Progenitor cell of endocrine pancreas (in vitro differentiated cells): ENCODE measurements at places on chromosomes 5 and 9.

- no peaks in the 10 kb centered on the region for H3K27me3 ChIP-seq
- H3K4me1 ChIP-seq = peaks cover 5% of the 10 kb centered on the region
- no peak for DNase-seq
- H3K36me3 ChIP-seq = no peaks in the 10 kb centered on the region
- H3K4me3 ChIP-seq = no peak overlapping the region
Observed at GRCh38 chr5:98651715-98652114, 121.7 kb upstream of the RGMB start.

GRCh38 chr5:5421961-5422818 lies at the start of gene ICE1:
Gene ICE1, plus strand, starts transcription at chr5:5422677. Its CDS starts 239 bp downstream, at chr5:5422916.
- H3K4me1 ChIP-seq = peaks cover 26% of the 10 kb centered on the region
- peak within 1 kb of the TSS; percentile 98 for H3K27ac ChIP-seq
- H3K4me3 ChIP-seq = peak within 1 kb of the TSS; percentile 91
- no peaks in the 10 kb centered on the region for H3K36me3 ChIP-seq
- DNase-seq = peak; percentile 94
- H3K27me3 ChIP-seq = peaks cover 3% of the 10 kb centered on the region

GRCh38 chr9:86112057-86112456 lies 12.7 kb upstream of the GOLM1 start:
- no peak overlapping the region for H3K4me3 ChIP-seq
- H3K4me1 ChIP-seq = peaks cover 6% of the 10 kb centered on the region
- no peak overlapping the region for H3K27ac ChIP-seq
- H3K36me3 ChIP-seq = no peaks in the 10 kb centered on the region
- no peak for DNase-seq
- H3K27me3 ChIP-seq = peaks cover 25% of the 10 kb centered on the region

GRCh38 chr5:31193591-31194467 lies at the start of gene CDH6:
Gene CDH6, plus strand, starts transcription at chr5:31193686. Its CDS starts 73,788 bp downstream, at chr5:31267474.
- peak; percentile 56 for DNase-seq
- H3K4me1 ChIP-seq = peaks cover 37% of the 10 kb centered on the region
- H3K27me3 ChIP-seq = no peaks in the 10 kb centered on the region
- H3K36me3 ChIP-seq = no peaks in the 10 kb centered on the region
- peak within 1 kb of the TSS; percentile 95 for H3K4me3 ChIP-seq

DNA sequence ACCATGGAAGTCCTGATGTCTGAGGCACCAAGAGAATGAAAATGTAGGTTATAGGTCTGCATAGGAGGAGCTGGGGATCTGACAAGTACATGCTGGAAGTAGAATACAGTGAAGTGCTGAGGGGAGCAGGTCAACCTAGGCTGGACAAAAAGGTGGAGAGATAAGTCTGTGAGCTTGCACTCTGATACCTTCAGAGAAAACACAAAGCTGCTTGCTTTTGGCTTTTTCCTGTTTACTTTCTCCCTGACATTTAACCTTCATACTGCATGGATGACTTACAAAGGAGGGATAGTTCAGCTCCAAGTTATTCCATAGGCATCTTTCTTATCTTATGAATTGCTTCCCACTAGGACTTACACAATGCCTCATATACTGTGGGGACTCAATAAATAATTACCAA lies 256.7 kb upstream of the NREP start:
- H3K36me3 ChIP-seq = no peaks in the 10 kb centered on the region
- DNase-seq = no peak
- H3K4me1 ChIP-seq = peaks cover 13% of the 10 kb centered on the region
- no peak overlapping the region for H3K27ac ChIP-seq
- H3K4me3 ChIP-seq = no peak overlapping the region

- H3K36me3 ChIP-seq = peaks cover 6% of the 10 kb centered on the region
- H3K4me3 ChIP-seq = no peak overlapping the region
- H3K27ac ChIP-seq = peak overlapping the region; percentile 36
- no peak for DNase-seq
- H3K4me1 ChIP-seq = peaks cover 16% of the 10 kb centered on the region
Observed at GRCh38 chr5:60977956-60978737, 33.1 kb downstream of the NDUFAF2 start.

GRCh38 chr9:103789686-103790085 lies 304.4 kb upstream of the SMC2 start:
- H3K27me3 ChIP-seq = no peaks in the 10 kb centered on the region
- no peaks in the 10 kb centered on the region for H3K36me3 ChIP-seq
- no peak for DNase-seq
- no peak overlapping the region for H3K4me3 ChIP-seq
- no peaks in the 10 kb centered on the region for H3K4me1 ChIP-seq
- no peak overlapping the region for H3K27ac ChIP-seq

DNA sequence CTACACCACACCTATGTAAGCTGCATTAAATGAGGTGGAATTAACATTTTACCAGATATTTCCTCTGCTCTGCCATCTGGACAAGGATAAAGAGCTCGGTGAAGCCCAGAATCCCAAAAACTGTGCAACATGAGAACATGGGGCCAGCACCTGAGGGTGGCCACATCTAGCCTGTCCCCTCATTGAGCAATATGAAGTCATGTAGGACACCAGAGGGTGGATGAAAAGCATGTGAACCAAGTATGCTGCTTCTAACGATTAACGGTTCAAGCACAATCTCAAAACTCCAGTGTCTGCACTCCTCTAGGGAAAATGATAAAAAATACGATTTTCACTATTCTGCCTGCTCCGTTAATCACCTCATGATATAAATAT lies 545.8 kb downstream of the EBF1 start:
- peaks cover 3% of the 10 kb centered on the region for H3K27me3 ChIP-seq
- H3K4me3 ChIP-seq = no peak overlapping the region
- no peaks in the 10 kb centered on the region for H3K36me3 ChIP-seq
- H3K27ac ChIP-seq = no peak overlapping the region

GRCh38 chr9:124257070-124257843 lies 492 bp upstream of the NEK6 start:
- peaks cover 5% of the 10 kb centered on the region for H3K27me3 ChIP-seq
- H3K36me3 ChIP-seq = no peaks in the 10 kb centered on the region
- H3K27ac ChIP-seq = peak overlapping the region; percentile 94
- H3K4me3 ChIP-seq = peak overlapping the region; percentile 88
- DNase-seq = no peak

GRCh38 chr5:122943050-122943698 lies 93.4 kb downstream of the PPIC start:
- DNase-seq = no peak
- peaks cover 2% of the 10 kb centered on the region for H3K4me1 ChIP-seq
- no peak overlapping the region for H3K4me3 ChIP-seq

DNA sequence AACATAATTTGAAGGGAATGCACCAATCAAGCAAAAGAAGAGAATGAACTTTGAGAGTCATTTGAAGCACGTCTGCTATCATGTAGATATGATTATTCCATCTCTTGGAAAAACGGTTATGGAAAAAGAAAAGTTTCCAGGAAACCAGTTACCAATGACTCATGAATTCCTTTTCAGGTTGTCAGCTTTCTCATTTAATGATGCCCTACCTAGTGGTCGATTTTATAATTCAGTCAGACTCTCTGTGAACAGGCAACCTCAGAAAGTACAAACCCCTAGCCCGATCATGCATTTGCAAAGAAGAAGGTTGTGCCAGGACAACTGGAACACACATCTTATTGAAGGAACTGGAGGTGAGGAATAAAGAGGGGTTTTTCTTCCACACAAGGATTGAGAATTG lies 355.1 kb upstream of the GRIA1 start:
- H3K4me1 ChIP-seq = no peaks in the 10 kb centered on the region
- no peaks in the 10 kb centered on the region for H3K36me3 ChIP-seq
- H3K4me3 ChIP-seq = no peak overlapping the region
- no peak overlapping the region for H3K27ac ChIP-seq

GRCh38 chr5:33308586-33308985 lies 132.2 kb upstream of the TARS1 start:
- H3K4me1 ChIP-seq = peaks cover 14% of the 10 kb centered on the region
- H3K27me3 ChIP-seq = no peaks in the 10 kb centered on the region
- H3K27ac ChIP-seq = no peak overlapping the region
- no peaks in the 10 kb centered on the region for H3K36me3 ChIP-seq
- no peak overlapping the region for H3K4me3 ChIP-seq

DNA sequence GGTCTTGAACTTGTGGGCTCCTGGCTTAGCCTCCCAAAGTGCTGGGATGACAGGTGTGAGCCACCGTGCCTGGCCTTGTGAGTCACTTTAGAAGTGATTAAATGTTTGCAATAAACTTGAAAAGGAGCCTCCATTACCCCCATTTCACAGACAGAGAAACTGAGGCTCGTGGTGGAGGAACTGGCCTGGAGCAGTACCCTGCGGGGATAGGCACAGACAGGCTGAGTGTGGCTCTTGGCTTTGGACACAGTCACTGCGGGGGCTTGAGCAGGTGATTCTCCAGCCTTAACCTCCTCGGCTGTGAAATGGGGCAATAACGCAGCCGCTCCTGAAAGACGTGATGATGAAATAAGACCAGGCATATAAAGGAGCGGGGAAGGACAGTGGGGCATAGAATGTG lies 40.9 kb upstream of the IER5L start:
- no peak for DNase-seq
- H3K27me3 ChIP-seq = peaks cover 3% of the 10 kb centered on the region
- H3K4me1 ChIP-seq = no peaks in the 10 kb centered on the region
- no peaks in the 10 kb centered on the region for H3K36me3 ChIP-seq
- no peak overlapping the region for H3K4me3 ChIP-seq
- no peak overlapping the region for H3K27ac ChIP-seq

DNA sequence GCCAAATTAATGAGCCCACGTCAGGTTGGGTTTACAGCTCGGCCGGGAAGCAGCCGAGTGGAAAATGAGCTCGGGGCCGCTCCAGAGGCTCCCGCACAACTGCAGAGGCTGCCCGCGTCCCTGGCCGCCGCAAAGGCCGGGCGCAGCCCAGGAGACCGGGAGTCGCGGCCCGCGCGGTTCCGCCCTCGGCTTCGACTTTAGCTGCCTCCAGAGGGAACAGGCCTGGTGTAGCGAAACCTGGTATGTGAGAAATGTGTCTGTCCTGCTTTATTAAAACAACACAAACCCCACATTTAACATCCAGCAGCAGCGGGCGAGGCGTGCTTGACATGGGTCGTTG lies 66.2 kb downstream of the FOXD1 start:
- no peak overlapping the region for H3K4me3 ChIP-seq
- peaks cover 15% of the 10 kb centered on the region for H3K36me3 ChIP-seq
- H3K4me1 ChIP-seq = peaks cover 3% of the 10 kb centered on the region
- DNase-seq = no peak
- no peak overlapping the region for H3K27ac ChIP-seq
- H3K27me3 ChIP-seq = peaks cover 12% of the 10 kb centered on the region

DNA sequence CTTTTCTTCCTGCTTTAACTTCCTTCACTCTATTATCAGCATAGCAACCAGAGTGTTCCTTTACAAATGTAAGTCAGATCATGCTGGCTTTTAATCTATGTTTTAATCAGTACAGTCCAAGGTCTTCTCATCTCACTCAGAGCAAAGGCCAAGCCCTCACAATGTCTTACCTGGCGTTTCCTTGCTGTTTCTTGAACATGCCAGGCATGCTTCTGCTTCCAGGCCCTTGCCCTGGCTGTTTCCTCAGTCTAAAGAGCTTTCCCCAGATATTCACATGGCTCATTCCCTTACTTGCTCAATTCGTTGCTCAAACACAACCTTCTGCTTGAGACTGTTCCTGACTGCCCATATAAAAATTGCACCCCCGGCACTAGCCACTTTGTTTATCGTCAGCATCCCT lies 121.7 kb upstream of the GLRA1 start:
- no peak for DNase-seq
- no peak overlapping the region for H3K27ac ChIP-seq
- no peaks in the 10 kb centered on the region for H3K27me3 ChIP-seq
- peaks cover 1% of the 10 kb centered on the region for H3K4me1 ChIP-seq
- no peaks in the 10 kb centered on the region for H3K36me3 ChIP-seq

DNA sequence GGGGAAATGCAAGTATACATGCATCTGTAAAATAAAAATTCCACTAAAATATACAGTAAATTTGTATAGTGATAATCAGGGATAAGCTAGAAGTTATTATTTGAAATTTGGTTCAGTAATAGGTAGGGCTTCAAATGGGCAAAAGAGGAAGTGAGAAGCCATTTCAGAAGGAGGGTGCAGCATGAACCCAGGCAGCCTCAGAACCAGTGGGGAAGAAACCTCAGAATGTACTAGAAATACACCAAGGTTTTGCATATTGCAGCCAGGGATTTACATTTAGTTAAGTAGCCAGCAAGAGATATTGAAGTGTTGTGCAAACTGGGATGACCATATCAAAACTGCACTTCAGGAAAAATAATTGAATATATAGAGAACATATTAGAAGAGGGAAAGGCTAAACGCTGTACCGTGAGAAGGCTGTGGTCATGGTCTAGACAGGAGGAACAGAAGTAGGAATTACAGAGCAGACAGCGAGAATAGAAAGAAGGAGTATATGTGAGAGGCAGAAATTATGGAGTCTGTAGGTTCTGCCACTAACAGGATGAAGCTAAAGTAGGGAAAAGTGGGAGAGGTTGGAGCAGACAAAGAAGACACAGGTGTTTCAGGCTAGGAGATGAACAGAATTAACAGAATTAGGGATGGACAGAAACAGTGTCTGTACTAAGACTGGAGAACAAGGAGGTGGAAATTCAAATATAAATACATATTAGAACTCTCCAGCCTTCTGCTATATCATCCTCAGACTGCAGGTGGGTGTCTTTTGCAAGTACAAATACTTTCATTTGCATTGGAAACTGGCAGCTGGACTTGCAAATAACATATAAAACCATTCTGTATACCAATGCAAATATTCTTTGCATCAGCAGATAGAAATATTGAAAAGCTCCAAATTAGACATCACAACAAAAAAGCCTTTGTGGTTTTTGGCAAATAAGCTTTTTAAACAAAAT lies 335.6 kb downstream of the ZNF608 start:
- H3K36me3 ChIP-seq = peaks cover 2% of the 10 kb centered on the region
- peaks cover 12% of the 10 kb centered on the region for H3K4me1 ChIP-seq
- no peaks in the 10 kb centered on the region for H3K27me3 ChIP-seq
- no peak overlapping the region for H3K4me3 ChIP-seq

- no peak overlapping the region for H3K27ac ChIP-seq
- DNase-seq = no peak
- no peaks in the 10 kb centered on the region for H3K36me3 ChIP-seq
- H3K4me1 ChIP-seq = peaks cover 4% of the 10 kb centered on the region
- peaks cover 52% of the 10 kb centered on the region for H3K27me3 ChIP-seq
Observed at GRCh38 chr9:37663926-37664325, 13.2 kb downstream of the FRMPD1 start.

GRCh38 chr5:171155621-171156020 lies 153.4 kb upstream of the TLX3 start:
- H3K4me3 ChIP-seq = no peak overlapping the region
- peaks cover 3% of the 10 kb centered on the region for H3K4me1 ChIP-seq
- DNase-seq = no peak

DNA sequence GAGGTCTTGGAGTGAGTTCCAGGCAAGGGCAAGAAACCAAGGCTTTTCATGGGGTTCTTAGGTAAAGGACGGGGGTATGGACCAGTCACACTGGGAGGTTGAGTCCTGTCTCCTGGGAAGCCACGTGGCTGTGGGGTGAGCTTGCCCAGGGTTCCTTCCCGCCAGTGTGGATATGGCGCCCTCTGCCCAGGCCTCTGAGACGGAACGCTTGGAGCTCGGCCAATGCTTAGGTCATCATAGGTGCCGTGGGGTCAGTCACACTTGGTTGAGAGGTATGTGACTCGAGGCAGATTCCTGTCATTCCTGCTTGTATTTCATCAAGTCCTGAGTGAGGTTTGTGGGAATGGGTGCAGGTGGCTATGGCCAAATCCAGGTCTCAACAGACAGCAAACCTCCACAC lies 46.2 kb downstream of the TENT4A start:
- no peaks in the 10 kb centered on the region for H3K27me3 ChIP-seq
- peaks cover 16% of the 10 kb centered on the region for H3K36me3 ChIP-seq
- H3K27ac ChIP-seq = no peak overlapping the region
- H3K4me1 ChIP-seq = no peaks in the 10 kb centered on the region
- no peak for DNase-seq
- no peak overlapping the region for H3K4me3 ChIP-seq
